ENCODE measurements at places on chromosomes 2 and 18.

DNA sequence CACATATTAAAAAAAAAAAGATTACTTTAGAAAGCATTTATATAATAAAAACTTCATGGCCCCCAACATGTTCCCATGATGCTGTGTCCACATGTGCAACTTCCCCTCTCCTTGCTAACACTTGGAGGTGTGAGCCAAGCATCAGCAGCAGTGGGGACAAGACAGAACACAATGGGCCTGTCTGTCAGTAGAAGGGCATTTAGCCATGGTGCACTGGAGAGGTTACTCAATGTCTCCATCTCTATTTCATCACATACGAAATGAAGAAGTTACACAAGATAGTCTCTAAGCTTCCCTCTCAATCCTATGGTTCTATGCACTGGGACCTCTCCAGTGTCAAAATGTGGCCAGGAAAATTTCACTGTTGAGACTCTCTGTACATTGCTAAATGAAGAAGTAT lies 2.5 kb downstream of the VIT start:
- DNase-seq = no peak

GRCh38 chr18:10405014-10405493 lies 49.4 kb upstream of the APCDD1 start:
- no peak for DNase-seq

GRCh38 chr18:3903337-3903736 lies 453.4 kb downstream of the TGIF1 start:
- no peak for DNase-seq

DNA sequence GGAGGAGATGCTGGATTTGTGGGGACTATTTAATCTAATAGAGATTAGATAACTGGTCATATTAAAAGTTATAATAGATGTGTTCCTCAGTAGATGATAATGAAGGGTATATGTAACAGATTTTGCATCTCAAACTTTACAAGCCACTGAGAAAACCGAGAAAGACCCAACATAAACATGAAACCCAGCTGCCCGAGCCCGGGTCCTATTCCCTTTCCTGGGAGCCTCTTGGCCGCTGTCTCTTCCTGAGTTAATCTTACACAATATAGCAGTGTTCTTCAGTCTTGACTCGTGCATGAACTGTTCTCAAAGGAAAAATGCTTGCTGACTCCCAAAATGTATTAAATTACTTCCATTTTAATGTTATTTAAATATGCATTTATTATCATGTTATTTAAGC lies 94.5 kb downstream of the COPS8 start:
- DNase-seq = no peak

DNA sequence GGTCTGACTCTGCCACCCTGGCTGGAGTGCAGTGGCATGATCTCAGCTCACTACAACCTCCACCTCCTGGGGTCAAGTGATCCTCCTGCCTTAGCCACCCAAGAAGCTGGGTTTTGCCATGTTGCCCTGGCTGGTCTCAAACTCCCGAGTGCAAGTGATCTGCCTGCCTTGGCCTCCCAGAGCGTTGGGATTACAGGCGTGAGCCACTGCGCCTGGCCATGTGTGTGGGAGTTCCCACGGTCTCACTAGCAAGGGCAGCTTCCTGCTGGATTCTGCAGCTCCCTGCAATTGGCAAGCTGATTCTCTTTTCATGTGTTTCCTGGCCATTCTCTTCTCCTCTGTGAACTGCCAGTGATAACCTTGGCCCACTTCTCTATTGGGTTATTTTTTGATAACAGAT lies 84.0 kb downstream of the USP40 start:
- no peak for DNase-seq

DNA sequence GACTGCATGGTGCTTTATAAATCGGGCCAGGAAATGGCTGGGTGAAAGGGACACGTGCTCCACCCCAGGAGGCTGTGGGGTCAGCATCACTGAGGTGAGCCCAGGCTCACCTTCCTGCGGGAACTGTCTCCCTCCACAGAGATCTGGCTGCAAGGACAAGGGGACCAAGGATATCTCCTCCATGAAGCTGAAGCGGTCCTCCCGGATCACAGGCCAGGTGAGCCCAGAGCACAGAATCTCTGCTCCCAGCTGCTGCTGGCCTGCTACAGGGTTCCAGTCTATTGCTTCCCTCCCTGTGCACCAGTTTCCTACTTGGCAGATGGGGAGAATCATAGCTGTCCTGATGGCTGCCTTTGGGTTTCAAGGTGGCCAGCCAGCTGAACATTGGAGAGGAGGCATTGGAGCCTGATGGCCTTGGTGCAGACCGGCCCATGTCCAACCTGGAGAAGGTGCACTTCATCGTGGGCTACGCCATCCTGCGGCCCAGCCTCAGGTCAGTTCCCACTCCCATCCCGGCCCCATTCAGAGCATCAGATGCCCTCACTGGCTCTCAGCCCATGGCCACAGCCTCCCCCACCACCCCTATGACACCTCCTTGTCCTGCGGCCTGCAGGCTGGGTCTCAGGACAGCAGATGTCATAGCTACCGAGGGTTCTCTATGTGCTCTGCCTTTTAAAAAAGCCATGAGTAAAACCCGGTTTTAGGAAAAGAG lies 33.7 kb upstream of the GPR17 start:
- DNase-seq = no peak

GRCh38 chr18:6327485-6327884 lies 87.2 kb downstream of the L3MBTL4 start:
- DNase-seq = no peak

GRCh38 chr18:10379522-10379921 lies 74.9 kb upstream of the APCDD1 start:
- no peak for DNase-seq

DNA sequence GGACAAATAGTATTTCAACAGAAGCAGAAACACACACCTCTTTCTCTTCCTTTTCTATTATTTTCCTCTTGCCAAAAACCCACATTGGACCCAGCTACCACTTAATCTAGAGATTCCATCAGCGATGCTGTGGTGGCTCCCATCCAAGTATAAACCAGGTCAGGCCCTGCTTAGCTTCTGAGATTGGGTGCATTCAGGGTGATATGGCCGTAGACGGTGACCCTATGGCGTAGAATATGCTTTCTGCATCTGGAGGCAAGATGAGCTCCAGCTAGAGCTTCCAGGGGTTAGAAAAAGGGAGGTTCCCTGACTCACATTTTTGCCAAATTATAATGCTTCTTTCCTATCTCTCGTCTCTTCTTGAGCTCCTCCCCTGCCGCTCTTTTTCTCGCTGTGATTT lies 66.5 kb downstream of the TNP1 start:
- no peak for DNase-seq

Data from left ventricle myocardium inferior (tissue), 1 donor.